ENCODE measurements at places on chromosomes 12 and 14.

DNA sequence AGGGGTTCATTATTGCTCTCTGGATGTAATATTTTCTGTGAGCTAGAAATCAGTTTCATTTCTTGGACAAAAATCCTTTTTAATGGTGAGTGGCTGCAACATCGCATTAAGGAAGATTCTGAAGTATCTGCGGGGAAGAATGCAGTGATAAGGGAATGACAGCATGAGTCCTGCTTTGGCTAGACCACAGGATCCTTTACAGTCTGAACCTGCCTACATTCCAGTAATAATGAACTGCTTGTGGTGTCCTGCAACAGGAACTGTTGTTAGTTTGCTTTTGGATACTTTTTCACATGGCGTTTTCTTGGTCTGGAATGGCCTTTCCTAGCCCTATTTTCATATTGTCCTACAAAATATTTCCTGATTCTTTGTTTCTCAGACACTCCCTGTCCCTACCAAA, 15.7 kb downstream of the MDM2 start:
- no peak for DNase-seq

- DNase-seq = no peak
Observed at GRCh38 chr14:65533736-65534404, 121.3 kb downstream of the FUT8 start.

- no peak for DNase-seq
Observed at GRCh38 chr14:96594961-96595360, 92.8 kb downstream of the PAPOLA start.

DNA sequence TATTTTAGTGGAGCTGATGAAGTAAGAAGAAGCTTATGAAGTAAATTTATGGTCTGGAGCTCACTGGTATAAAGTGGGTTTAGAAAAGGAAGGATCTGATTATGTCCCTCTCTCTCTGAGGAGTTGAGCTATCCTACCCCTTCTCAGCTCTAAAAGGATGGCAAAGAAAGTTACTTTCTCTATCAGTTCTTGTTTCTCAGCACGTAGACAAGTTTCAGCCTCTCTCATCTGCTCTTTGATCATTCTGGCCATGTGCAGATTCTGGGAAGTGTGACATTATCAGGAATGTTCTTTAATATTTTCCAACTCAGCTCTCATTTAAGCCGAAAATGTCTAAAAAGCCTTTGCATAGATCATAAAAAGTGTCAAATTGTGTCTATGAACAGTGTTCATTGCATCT, 5.8 kb upstream of the EGLN3 start:
- no peak for DNase-seq

DNA sequence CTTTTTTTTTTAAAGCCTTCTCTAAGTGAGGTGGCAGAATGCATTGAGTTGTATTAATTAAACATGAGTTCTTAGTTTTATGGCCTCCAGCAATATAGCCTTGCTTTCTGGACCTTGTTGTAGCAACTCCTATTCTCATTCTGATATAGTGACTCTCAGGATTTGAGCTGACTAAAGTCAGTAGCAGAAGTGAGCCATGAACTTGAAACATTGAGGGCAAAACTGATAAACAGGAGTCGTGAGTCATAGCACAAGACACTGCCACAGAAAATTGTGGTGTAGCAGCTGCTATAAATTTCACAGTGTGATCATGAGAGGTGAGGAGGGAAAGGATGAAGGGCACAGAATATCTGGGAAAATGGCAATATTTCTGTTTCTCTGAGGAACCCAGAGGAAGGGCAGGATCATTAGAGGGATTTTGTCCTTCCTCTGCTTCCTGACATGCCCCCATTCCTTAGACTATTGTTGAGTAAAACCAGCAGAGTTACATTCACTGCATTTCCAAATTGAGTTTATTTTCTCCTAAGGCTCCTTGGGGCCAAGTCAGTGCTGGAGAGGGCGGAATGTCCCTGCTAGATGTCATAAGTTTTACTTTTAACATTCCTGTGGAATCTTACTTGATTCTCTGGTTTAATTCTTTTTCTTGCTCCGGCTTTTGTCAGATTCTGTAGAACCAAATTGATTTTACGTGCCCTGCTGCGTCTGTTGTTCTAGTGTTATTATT, 7.5 kb downstream of the KLRG1 start:
- no peak for DNase-seq

- no peak for DNase-seq
Observed at GRCh38 chr14:67510836-67511235, 22.3 kb upstream of the PLEKHH1 start.

- no peak for DNase-seq
Observed at GRCh38 chr14:59863806-59864525, 6.6 kb downstream of the RTN1 start.

GRCh38 chr14:85533023-85533860, 3.3 kb downstream of the FLRT2 start:
- no peak for DNase-seq

- no peak for DNase-seq
Observed at GRCh38 chr14:46048127-46048526, 603.5 kb downstream of the RPL10L start.

GRCh38 chr12:104741497-104742367, 216.4 kb downstream of the SLC41A2 start:
- no peak for DNase-seq

DNA sequence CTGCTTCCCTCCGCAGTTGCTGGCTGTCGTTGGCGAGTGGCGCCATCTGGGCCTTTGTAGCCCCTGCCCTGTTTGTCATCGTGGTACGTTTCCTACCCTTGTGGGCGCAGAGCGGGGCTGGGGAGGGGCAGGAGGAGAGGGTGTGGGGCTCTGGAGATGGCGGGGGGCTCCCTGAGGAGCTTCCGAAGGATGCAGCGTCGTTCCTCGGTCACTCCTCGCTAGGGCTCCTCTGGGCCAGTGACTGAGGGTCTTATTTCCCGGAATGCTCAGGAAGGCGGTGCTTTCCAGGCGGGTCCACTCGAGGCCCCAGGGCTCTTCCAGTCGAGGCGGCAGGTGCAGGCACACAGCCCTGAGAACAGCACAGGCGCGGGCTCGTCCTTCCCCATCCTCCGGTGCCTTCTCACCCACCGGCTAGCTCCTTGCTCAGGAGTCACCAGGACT, 167.1 kb downstream of the ADGRD1 start:
- DNase-seq = no peak

DNA sequence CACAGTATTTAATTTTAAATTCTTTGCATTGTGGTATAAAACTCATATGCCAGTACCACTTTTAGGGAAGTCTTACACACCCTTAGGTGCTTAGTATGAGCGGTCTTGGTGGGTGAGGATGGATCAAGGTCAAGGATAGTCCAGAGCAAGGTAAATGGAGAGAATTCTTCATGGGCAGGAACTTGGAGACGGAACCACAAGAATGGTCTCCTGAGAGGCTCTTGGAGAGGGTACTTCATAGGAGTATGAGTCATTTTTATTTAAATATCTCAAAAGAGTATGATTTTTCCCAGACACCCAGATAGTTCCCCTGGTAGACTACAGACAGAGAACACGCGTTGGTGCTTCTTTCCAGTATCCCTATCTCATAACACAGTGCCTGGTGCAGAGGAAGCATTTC, 21.9 kb downstream of the HSPB8 start:
- DNase-seq = no peak

DNA sequence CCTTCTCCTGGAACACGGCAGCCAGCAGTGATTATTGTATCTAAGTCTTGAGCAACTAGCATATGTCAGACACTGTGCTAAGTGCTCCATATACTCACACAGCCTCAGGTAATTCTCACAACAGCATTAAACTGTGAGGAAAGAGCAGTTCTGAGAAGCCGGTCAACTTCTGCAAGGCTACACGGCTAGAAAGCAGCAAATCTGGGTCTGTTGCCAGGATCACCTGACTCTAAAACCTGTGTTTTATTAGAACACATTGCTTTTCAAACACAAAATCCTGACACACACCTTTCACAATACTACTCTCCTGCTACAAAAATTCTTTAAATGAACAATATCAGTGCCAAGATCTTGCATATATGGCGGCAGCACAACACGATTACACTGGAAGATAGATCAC, 49.8 kb upstream of the CRACR2A start:
- DNase-seq = no peak

DNA sequence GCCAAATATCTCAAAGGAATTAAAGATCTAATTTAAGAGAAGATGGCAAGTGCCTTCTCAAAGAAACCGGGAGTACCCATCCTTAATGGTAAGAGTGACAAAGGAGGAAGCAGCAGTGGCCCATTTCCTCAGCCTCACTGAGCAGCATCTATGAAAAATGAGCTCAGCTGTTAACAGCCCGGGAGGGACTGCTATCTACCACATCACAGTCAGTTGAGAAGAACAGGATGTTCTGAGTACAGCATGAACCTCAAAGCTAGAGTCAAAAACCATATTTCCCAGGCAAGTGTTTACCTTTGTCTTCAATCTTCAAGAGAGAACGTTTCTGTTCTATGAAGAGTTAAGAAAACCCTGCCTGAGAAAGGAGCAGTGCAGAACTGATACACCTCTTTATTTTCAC, 115.0 kb downstream of the BTG1 start:
- DNase-seq = peak; percentile 25

DNA sequence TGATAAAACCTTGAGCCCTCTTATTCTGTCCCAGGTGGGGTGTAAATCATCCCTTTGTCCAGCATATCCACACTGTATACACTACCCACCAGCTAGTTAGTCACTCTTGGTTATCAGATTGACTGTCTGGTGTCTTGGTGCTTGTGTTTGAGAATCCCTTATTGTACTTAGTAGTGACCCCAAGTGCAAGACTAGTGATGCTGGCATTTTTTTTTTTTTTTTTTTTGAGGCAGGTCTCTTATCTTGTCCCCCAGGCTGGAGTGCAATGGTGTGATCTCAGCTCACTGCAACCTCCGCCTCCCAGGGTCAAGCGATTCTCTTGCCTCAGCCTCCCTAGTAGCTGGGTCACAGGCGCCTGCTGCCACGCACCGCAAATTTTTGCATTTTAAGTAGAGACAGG, 5.8 kb downstream of the VRK1 start:
- DNase-seq = no peak

DNA sequence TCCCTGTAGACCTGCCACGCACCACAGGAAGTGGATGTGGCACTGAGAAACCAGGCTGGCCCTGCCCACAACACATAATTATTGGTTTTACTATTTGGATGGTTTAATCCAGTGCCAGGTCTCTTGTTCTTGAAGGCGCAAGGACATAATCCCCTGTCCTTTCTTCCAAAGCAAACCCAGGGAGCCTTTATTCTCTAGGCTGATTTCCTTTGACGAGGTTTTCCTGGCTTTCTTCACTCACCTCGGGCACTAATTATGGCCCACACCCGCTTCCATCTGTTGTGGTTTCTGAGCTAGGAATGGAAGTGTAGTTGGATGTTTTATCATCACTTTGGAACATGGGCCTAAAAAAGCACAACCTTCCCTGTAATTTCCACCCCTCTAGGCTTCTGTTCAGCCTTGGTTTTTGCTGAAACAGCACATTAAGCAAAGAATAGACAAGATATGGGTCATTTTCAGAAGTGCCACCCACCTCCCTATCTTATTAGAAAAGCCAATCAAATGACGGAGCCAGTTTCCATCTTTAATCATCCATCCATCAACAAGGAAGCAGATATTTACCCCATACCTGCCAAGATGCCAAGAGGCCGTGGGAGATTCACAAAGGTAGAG, 73.9 kb downstream of the PPP1R36 start:
- no peak for DNase-seq

DNA sequence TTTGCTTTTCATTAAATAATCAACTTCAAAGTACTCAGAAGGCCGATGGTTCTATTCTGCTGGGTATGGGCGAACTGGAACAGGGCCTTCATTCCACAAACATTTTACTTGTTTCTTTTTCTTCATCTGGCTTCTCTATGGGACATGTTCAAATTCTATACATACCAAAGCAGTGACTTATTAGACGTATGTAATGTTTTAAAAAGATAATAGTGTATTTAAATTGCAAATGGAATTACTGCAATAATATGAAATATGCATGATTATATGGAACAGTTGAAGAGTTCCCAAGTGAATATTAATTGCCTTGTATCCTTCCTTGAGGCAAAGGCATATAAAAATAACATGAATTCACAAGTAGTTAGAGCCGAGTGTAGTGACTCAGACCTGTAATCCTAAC, 75.5 kb downstream of the FAR2 start:
- no peak for DNase-seq

DNA sequence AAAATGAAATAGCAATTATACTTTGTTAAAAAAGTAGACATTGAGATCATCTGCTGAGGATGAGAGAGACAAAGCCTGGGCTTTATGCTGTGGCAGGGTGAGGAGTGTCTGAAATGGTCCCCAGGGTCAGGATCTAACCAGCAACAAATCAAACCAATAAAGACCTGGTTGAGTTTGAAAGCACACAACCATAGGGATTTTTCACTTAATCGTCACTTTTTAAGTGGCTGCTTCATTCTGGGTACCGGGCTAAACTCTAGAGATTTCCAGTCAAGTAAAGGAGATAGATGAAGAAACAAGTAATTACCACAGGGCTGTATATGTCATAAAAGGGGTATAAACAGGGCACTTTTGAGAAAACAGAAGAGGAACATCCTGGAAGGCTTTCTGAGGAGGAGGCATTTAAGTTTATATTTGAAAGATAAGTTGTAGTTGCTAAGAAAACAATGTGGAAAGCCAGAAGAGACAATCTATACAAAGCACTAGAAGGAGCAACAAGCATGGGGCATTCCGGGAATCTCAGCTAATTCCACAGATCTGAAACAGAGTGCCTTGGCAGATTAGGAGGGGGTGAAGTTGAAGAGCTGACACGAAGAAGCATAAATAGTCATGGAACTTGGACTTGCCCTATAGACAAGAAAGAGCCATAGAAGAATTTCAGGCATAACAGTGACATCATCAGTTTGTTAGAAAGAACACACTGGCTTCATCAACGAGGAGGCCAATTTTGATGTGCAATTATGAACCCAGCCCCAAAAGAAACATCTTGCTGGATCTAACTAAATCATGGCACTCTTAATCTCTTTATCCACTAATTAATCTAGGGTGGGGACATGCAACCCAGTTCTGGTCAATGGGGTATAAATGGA, 46.9 kb upstream of the FRS2 start:
- DNase-seq = no peak

- DNase-seq = no peak
Observed at GRCh38 chr12:47687636-47688035, 18.2 kb downstream of the RPAP3 start.

GRCh38 chr14:54797986-54798385, 104.6 kb downstream of the GCH1 start:
- no peak for DNase-seq

- no peak for DNase-seq
Observed at GRCh38 chr14:90518069-90518940, 121.5 kb downstream of the CALM1 start.

DNA sequence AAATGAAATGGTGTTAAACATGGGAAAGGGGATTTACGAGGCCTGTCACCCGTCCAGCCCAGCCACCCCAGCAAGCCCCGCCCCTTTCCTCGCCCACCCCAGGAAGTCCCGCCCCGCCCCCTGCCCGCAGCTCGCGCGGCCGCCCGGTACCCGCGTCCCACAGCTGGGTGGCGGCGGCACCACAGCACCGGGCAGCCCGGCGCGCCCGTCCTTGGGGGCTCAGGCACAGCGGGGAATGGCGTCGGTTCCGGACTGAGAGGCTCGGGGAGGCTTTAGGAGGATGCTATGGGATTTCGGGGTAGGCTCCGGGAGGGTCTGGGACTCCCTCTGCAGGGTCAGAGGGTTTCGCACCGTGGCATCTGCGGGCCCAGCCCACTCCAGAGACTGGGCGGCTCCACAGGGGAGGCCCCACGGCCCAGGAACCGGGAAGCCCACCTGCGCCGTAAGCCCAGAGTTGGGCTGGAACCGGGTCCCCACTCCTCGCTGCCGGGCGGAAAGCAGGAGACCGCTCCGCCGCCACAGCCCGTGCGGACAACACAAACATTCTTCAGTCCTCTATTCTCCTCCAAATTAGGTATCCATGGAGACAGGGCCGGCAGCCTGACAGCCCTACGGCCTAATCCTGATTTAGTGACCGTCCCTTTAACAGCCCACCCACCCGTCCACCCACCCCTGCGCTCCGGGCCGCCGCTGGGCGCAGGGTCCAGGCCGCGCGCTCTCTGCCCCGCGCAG, 1.4 kb downstream of the FIGNL2 start:
- peak; percentile 32 for DNase-seq

Data from stimulated activated CD8-positive, alpha-beta memory T cell treated with anti-CD3 and anti-CD28 coated beads, Interleukin-2, amount 100 ng/mL, for 1 hour (primary cell).